IPS DF 6.9 (cell line): ENCODE measurements at places on chromosomes 4 and X.

GRCh38 chr4:3296651-3297050 lies 3.8 kb downstream of the RGS12 start:
- no peak for DNase-seq
- peaks cover 5% of the 10 kb centered on the region; the same call in 1 of the 2 replicates for H3K4me1 ChIP-seq
- no peaks in the 10 kb centered on the region for H3K27me3 ChIP-seq
- no peaks in the 10 kb centered on the region for H3K36me3 ChIP-seq
- H3K27ac ChIP-seq, result no peak overlapping the region
- H3K4me3 ChIP-seq, result no peak overlapping the region

DNA sequence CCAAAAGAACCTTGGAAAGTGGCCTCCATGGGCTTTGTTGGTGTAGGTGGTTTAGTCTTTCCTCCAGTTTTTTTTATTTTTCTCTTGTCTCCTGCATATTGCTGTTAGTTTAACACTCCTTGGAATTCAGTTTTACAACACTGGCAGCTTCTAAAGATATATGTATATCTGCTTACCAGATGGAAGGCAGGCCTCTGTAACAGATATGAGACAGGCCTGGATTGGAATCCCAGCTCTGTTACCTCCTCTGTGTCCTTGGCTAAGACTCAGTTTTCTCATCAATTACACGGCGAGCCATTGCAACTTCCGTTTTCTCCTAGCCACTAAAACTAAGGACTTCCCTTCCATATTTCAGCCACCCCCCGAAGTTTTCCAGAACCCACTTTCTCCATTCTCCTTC lies 133.4 kb upstream of the SMAD1 start:
- H3K4me3 ChIP-seq, result no peak overlapping the region
- H3K36me3 ChIP-seq, result no peaks in the 10 kb centered on the region
- H3K27ac ChIP-seq, result no peak overlapping the region

GRCh38 chr4:108314900-108315589 lies 146.3 kb upstream of the LEF1 start:
- H3K27ac ChIP-seq, result no peak overlapping the region
- no peaks in the 10 kb centered on the region for H3K27me3 ChIP-seq
- H3K4me1 ChIP-seq, result no peaks in the 10 kb centered on the region
- no peak for DNase-seq

- H3K4me3 ChIP-seq, result no peak overlapping the region
- H3K27ac ChIP-seq, result no peak overlapping the region
- no peaks in the 10 kb centered on the region for H3K27me3 ChIP-seq
- H3K36me3 ChIP-seq, result no peaks in the 10 kb centered on the region
- no peaks in the 10 kb centered on the region for H3K4me1 ChIP-seq
- no peak for DNase-seq
Observed at GRCh38 chrX:69038816-69039215, 126.4 kb downstream of the PJA1 start.
